ENCODE measurements at places on chromosomes 13 and 19.

- DNase-seq = no peak
Observed at GRCh38 chr13:22211876-22212275, 541.0 kb downstream of the FGF9 start.

GRCh38 chr19:38917516-38917915 is 5.5 kb upstream of the CCER2 start:
- DNase-seq = no peak

DNA sequence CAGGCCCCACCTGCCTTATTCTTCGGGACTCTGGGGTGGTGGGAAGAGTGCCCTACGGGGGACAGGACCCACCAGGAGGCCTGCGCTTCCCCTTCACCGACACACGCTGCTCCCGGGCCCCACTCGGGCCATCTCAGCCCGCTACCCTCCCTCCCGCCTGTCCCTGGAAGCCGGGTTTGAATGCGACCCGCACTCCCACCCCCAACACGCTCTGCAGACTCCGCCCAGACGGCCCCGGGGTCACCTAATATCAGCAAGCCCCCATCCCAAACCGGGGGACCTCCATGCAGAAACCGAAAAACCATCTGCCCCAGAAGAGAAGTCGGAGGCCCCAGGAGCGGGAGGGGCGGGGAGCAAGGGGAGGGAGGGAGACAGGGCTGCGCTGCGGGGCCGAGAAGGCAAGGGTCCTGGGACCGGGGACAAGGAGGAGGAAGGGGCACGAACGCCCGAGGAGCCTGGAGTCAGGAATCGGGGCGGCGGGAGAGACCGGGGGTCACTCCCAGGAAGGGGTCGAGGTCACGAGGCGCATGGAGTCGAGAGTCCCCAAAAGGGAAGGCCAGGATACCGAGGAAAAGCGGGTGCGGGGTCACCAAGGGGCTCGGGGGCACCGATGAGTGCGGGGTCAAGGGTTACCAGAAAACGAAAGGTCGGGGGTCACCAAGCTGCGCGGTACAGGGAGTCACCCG is 766 bp downstream of the SBNO2 start:
- no peak for DNase-seq

- DNase-seq = no peak
Observed at GRCh38 chr19:8682472-8682871, 16.1 kb downstream of the ACTL9 start.

DNA sequence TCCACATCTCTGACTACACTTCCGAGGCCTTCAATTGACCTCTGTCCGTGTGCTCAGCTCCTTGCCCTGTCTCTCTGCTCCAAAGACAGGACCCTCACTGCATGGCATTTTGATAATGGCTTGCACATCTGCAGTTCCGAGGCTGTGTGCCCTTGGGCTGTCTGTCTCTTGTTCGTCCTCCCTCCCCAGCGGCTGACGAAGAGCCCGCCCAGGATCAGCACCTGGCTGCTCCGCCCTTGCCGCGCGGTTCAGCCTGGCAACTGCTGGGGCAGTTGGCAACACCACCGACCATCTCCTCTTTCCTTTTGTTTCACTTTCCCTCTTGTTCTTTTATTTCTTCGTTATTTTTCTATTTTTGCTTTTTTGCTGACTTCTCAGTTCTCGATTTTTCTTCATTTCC is 270.4 kb downstream of the TEX29 start:
- DNase-seq = no peak

- no peak for DNase-seq
Observed at GRCh38 chr19:33385956-33386355, 12.4 kb downstream of the CEBPG start.

DNA sequence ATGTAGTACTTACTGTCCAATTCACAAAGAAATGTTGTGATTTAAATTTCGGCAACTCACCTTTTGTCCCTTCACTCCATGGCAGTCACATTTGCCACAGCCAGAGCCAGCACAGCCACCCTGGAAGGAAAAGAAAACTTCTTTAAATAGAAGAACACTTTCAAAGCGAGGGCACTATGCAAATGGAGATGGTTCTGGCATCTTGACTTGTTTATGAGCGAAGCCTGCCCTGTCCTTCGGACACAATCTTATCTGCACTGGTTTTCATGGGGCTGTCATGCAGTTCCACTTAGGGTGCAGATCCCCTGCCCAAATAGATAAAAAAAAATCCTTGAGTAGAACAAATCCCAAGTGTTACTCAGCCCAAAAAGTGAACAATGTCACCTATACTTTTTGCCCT is 64.3 kb downstream of the COL4A1 start:
- DNase-seq = no peak

DNA sequence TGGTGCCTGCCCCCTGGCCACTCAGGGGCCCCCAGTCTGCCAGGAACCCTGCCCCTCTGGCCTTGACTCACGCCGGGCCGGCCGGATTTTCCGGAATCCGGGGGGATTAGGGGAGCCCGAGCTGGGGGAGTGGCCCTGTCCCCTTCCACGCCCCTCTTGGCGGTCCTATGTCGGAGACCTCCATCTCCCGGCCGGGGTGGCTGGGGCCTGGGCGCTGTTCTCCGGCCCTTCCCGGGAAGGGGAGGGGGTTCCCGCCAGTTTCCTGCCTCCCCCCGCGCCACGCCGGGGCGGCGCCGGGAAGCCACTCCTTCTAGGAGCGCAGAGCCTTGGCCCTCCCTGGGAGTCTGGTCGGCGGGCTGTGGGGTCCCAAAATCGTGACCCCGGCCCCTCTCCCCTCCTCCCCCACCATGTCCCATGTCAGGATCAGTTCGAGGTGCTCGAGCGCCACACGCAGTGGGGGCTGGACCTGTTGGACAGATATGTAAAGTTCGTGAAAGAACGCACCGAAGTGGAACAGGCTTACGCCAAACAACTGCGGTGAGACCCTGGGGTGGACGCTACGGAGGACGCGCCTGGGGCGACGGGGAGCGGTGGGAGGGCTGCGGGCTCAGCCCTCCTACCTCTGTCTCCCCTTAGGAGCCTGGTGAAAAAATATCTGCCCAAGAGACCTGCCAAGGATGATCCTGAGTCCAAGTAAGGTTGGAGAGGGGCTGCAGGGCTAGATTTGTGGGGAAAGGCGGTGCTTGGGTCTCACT is 1.3 kb downstream of the TRIP10 start:
- DNase-seq = peak; percentile 39

GRCh38 chr13:107865318-107865575 is 350.1 kb downstream of the LIG4 start:
- no peak for DNase-seq

DNA sequence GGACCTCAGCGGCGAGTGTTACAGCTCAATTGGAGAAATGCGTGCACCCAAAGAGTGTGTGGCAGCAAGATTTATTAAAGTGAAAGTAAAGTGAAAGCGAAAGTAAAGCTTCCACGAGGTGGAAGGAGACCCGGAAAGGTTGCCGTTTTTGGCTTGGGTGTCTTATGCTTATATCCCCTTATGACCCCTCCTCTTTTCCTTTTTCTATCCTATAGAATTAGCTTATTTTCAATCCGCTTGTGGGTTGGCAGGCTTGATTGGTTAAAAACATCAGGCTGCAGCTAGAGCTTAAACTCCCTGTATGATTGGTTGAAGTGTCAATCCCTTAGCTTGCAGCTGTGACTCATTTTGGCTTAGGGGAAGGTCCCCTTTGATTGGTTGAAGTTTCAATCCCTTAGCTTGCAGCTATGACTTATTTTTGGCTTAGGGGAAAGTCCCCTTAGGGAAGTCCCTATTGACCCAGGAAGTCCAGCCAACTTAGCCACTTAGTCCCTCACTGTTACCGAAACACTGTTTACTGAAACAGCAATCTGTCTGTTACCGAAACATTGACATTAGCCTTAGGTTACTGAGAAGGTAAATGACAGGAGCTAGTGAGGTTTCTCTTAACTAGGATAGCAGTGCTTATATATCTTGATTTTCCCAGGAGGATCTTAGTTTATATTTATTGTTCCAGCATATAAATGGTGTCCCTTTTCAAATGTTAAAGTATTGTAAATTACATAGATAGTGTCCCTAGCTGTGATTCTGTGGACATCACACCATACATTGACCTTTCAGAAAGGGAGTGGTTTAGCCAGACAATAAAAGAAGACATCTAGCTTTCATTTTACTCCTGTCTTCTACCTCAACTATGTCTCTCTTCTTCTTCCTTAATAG is 575.8 kb downstream of the DACH1 start:
- DNase-seq = no peak
